ENCODE measurements at places on chromosomes 7 and 10.

- DNase-seq = no peak
Observed at GRCh38 chr7:32588657-32589056, 93.4 kb downstream of the AVL9 start.

DNA sequence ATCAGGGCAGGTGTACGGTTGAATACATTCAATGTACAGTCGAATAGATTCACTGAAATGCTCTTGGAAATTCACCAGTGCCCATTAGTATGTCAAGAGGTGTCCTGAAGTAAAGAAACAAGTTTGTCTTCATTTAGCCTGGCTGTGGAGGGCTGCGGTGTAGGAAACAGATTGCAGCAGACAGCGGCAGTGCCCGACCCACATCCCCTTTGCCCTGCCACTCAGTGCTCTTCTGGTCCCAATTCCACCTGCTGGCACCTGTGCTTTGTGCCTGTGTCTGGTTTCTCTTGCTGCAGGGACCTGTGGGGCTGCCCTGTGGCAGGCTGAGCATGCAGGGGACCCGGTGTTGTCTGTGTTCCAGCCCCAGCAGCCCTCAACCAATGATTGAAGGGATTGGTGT lies 183.7 kb downstream of the RPS24 start:
- no peak for DNase-seq

GRCh38 chr10:97204826-97205679 lies 19.3 kb upstream of the SLIT1 start:
- no peak for DNase-seq

DNA sequence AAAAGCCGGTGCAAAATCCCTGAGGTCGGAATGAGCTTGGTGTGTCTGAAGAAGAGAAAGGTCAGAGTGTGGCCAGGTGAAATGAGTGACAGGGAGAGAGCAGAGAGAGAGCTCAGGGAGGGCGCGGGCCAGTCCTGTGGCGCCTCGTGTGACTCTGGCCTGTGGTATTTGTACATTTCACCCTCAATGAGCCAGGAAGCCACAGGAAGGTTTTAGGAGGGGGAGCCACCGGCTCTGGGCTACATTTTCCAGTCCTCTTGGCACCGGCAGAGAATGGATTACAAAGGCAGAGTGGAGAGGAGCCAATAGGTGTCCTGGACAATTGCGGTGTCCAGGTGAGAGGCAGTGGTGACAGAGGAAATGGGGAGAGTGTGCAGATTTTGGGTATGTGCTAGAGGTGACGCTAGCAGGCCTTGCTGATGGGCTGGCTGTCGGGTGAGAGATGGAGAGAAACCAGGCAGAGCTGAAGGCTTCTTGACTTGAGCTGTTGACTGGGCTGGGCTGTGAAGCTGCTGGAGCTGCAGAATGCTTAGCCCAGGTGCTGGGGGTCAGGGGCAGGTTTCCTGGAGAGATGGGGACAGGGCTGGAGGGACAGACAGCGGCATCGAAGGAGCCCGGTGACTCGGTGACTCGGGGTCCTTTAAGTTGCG lies 38.1 kb downstream of the COL13A1 start:
- no peak for DNase-seq

GRCh38 chr10:111122127-111122526 lies 45.3 kb downstream of the ADRA2A start:
- DNase-seq = no peak

- peak; percentile 53 for DNase-seq
Observed at GRCh38 chr7:93147363-93147762, 822 bp downstream of the SAMD9L start.

- DNase-seq = no peak
Observed at GRCh38 chr10:86446440-86446839, 75.2 kb downstream of the WAPL start.

- no peak for DNase-seq
Observed at GRCh38 chr10:14374745-14375445, 44.2 kb upstream of the FRMD4A start.

GRCh38 chr7:100626530-100627237 lies 14.3 kb downstream of the MOSPD3 start:
- no peak for DNase-seq

DNA sequence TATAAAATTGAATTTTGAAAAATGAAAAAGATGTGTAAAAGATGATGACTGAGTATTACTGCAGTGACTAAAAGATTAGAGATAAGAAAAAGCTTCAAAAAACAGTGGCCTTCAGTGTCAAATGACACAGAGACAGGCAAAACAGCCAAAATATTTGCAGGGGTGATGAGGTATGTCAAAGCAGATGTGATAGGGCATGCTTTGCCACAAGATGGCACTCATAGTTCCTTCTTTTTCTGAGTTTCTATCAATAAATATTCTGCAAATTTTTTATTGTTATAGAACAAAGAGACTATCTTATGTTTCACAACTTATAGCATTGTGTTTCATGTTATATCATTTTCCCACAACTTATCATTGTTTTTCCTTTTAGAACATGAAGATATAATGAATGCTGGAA lies 344.1 kb upstream of the HPS1 start:
- no peak for DNase-seq

GRCh38 chr7:108497082-108497725 lies 28.7 kb downstream of the PNPLA8 start:
- peak; percentile 67 for DNase-seq

- peak; percentile 36 for DNase-seq
Observed at GRCh38 chr7:149773446-149774236, at the start of gene ZNF467. Gene ZNF467, minus strand, starts transcription at chr7:149773588. Its CDS starts 2,556 bp downstream, at chr7:149771032.

- DNase-seq = peak; percentile 77
Observed at GRCh38 chr10:70255329-70256299, 22.4 kb upstream of the PPA1 start.

GRCh38 chr7:149385195-149385950 lies 75.5 kb downstream of the ZNF777 start:
- no peak for DNase-seq

- no peak for DNase-seq
Observed at GRCh38 chr7:114939484-114940097, 17.7 kb downstream of the MDFIC start.

DNA sequence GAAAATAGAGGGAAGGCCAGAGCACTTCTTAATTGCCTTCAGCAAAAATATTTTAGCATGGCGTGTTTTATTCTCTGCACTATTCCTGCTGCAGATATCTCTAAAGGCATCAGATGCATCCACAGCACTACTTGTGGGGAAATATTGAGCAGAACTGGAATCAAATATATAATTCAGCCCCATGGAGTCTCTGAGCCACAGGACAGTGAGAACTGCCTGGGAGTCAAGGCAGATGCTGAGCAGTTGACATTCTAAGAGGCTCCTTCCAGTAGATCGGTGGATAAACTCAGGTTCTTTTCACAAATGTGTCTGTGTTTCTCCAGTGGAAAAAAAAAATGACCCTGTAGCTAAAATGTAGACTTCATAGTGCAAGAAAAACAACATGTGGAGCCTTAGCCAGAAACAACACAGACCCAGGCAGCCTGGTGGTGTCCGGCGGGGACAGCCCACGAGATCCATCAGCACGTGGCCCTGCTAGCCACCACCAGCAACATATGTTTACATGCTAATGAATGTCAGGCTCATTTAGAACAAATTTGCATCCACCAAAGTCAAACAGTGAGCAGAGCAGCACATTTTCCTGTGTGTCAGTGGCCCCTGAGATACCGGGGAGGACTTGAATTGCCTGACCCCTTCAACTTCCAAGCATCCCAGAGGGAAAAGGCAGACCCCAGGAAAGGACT lies 123.3 kb upstream of the PFKP start:
- no peak for DNase-seq

DNA sequence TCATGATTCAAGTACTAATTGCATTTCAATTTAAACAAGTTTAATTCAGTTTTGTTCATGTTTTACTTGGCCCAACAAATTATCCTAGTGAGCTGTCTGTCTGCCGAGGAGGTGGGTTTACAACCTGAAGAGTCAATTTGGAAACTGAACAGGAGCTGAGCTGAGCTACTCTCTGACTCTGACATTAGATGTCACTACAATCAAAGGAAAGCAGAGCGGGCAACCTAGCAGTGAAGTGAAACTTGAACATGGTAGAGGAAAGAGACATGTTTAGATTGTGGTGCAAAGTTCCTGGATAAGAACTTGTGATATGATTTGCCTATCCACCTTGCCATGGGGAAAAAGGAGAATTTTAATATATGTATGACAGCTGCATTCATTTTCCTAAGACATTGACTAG lies 9.6 kb upstream of the AGR3 start:
- peak; percentile 32 for DNase-seq

GRCh38 chr10:42981358-42982236 lies 95.3 kb upstream of the RET start:
- DNase-seq = no peak

- DNase-seq = no peak
Observed at GRCh38 chr7:117281562-117281961, 41.3 kb downstream of the WNT2 start.

- no peak for DNase-seq
Observed at GRCh38 chr10:112393341-112393740, 19.4 kb downstream of the ACSL5 start.

GRCh38 chr10:106341356-106341755 lies 823.1 kb downstream of the SORCS1 start:
- no peak for DNase-seq

DNA sequence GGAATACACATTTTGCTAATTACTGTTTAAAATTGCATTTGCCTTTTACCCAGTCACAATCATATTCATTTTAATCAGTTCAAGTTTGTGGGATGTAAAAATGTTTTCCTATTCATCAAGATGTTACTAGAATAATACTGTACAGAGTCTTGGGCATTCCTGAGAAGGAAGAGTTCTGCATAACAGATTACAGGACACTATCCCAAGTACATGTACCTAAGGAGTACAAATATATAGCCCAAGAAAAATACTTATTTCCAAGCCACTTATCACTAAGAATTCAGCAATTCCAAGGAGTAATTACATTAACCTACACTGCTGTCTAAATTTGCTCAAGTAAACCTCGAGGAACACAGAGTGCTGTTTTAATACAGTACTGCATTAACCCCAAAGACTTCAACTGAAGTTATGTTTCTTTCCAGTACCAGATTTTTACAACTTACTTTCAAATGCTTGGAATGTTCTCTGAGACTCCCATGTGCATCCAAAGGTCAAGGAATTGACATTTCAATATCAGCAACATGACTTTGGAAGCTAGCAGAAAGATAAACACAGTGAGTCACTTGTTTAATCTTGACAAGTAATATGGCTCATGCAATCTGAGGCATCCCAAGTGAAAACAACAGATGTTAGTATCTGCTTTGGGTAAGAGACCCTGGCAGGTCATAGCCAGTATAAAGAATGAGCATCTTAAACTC lies 125.4 kb upstream of the BET1 start:
- peak; percentile 6 for DNase-seq

DNA sequence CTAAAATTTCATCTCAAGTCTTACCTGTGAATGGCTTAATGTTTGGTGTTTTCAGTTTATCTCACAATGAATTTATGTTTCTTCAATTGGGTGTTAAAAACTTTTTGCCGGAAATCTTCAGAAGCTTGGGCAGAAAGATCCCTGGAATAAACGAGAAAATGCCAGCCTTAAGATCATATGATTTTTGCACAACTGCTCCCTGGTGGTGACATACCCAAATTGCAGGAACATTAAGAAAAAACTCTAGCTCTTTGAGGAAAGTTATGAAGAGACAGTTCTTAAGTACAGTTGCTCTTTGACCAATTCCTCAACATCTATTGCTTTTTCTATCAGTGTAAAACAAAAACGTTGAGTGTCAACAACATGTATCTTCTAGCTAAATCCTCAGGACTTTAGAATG lies 48.2 kb upstream of the CREB5 start:
- no peak for DNase-seq

GRCh38 chr10:17735166-17735941 lies 16.6 kb upstream of the TMEM236 start:
- DNase-seq = peak; percentile 24
